ENCODE measurements at places on chromosomes 1 and 21.

DNA sequence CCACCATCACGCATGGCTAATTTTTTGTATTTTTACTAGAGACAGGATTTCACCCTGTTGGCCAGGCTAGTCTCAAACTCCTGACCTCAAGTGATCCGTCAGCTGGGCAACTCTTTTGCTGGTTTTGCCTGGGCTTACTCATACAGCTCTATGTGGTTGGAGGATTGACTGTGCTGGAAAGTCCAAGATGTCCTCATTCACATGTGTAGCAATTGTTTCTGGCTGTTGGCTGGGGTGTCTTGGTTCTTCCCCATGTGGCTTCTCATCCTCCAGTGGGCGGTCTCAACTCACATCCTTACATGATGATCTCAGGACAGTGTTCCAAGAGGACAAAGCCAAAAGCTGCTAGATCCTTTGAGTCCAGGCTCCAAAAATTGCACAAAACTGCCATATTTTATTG is 53.3 kb downstream of the TEX35 start:
- no peak for DNase-seq

GRCh38 chr1:63262459-63262770 is 60.0 kb upstream of the FOXD3 start:
- no peak for DNase-seq

- no peak for DNase-seq
Measured at GRCh38 chr1:13749543-13750341, 49.8 kb downstream of the PRDM2 start.

GRCh38 chr1:7960165-7960564 is 1.3 kb upstream of the PARK7 start:
- DNase-seq = no peak

All from posterior cingulate gyrus (tissue), 11 donors.